ENCODE measurements at places on chromosomes 12 and 14. TPM values are rescaled to one million over a fixed set of nuclear protein-coding genes. Genes with fewer than 3 reads are reported as not detected.

Gene NELL2
- total RNA-seq, result 0.37 TPM

Gene PZP
- total RNA-seq, result not detected

Gene MAP1LC3B2
- total RNA-seq, result not detected

Gene TUBA1C
- total RNA-seq, result 823 TPM

Gene TTC9
- total RNA-seq, result under 0.01 TPM
